Esophagus muscularis mucosa (tissue), 4 donors: ENCODE measurements at places on chromosomes 11 and 22.

DNA sequence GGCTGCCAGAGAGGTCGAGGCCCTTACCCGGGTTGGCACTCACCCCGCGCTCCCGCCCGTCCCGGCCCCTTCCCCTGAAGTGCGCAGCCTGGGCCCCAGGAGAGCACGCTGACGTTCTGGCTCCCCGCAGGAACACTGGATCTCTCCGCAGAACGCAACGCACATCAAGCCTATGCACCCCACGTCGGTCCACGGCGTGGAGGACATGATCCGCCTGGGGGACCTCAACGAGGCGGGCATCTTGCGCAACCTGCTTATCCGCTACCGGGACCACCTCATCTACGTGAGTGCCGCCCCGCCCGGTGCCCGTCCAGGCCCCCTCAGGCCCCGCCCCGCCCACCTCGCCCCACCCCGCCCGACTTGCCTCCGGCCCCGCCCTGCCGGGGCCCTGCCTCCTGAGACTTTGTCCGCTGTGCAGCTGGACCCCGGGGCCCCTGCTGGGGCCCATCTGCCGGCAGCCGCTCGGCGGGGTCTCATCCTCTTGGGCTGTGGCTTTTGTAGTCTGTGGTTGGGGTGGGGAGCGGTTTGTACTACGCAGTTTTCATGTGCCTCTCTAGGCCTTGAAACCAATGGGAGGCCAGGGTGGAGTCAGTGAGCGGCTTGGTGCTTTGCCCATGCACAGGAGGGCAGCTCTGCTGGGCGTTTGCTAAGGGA, 19.7 kb downstream of the MYO7A start:
- no peak for DNase-seq
- no peaks in the 10 kb centered on the region for H3K27me3 ChIP-seq
- H3K36me3 ChIP-seq, result no peaks in the 10 kb centered on the region
- peak overlapping the region; percentile 31 for H3K4me3 ChIP-seq

DNA sequence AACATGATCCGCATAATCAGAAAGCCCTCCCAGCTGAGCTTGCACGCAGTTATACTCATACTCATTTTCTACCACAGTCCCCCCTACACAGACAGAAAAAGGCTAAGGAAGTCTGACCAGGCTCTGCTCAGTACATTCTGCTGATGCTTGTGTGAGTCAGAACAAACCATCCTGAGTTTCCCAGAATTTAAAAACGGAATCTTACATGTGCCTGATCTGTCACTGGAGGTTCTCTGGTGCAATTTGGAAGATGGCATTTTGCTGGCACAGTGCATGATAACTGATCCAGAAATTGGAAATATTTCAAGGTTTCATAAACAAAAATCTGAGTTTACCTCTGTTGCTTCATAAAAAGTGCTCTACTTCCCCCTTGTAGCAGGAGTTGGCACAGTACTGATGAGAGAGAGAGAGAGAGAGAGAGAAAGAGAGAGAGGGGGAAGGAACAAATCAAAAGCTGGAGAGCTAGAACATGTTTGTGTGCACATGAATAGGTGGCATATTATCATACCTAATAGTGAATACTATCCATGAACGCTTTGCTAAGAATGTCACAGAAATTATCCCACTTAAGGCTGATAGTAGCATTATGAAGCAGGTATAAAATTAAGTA, 1085.3 kb downstream of the DLG2 start:
- no peak overlapping the region for H3K4me3 ChIP-seq
- H3K27ac ChIP-seq, result peak overlapping the region; percentile 63
- DNase-seq, result no peak

GRCh38 chr11:95485115-95485900, 254.3 kb upstream of the SESN3 start:
- no peaks in the 10 kb centered on the region for H3K36me3 ChIP-seq
- DNase-seq, result no peak
- H3K4me1 ChIP-seq, result no peaks in the 10 kb centered on the region
- H3K4me3 ChIP-seq, result no peak overlapping the region
- H3K27me3 ChIP-seq, result no peaks in the 10 kb centered on the region

- no peaks in the 10 kb centered on the region for H3K27me3 ChIP-seq
- peak overlapping the region; percentile 86 for H3K4me3 ChIP-seq
- no peak for DNase-seq
- peaks cover 69% of the 10 kb centered on the region for H3K4me1 ChIP-seq
- peak overlapping the region; percentile 93 for H3K27ac ChIP-seq
- peaks cover 6% of the 10 kb centered on the region for H3K36me3 ChIP-seq
Measured at GRCh38 chr22:37018086-37018814, 997 bp downstream of the TST start.

DNA sequence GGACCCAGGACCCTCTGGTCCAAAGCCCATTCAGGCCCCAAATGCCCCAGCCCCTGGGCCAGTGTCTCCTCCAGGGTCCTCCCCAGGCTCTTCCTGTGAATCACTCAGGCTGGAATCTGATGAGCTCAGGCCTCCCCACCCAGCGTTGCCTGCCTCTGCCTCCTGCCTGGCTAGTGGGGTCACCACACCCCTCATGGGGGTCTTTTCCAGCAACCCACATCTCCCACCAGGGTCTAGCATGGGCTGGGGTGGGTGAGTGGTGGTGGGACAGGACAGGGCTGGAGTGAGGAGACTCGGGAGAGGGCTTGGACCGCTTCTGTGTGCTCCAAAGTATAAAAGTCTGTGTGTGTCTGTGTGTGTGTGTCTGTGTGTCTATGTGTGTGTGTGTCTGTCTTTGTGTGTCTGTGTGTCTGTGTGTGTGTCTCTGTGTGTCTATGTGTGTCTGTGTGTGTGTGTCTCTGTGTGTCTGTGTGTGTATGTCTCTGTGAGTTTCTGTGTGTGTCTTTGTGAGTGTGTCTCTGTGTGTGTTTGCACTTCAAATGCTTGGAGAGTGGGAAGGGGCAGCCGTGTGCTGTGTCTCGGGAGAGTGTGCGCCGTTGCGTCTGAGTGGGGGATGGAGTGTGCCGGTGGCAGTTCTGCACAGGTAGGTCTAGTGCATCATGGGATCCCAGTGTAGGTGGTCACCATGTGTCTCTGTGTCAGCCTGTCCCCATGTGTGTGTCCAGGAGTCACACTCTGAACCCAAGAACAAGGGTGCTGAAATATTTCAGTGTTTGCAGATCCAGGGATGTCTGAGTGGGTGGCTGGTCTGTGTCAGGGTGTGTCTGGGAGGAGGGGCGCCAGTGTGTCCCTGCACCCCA, 8.8 kb downstream of the RIN1 start:
- peaks cover 37% of the 10 kb centered on the region for H3K4me1 ChIP-seq
- H3K36me3 ChIP-seq, result peaks cover 4% of the 10 kb centered on the region
- no peak for DNase-seq
- no peak overlapping the region for H3K4me3 ChIP-seq
- no peaks in the 10 kb centered on the region for H3K27me3 ChIP-seq

GRCh38 chr11:504053-504993, 2.7 kb downstream of the RNH1 start:
- H3K4me1 ChIP-seq, result peaks cover 61% of the 10 kb centered on the region
- peaks cover 40% of the 10 kb centered on the region for H3K36me3 ChIP-seq
- peak overlapping the region; percentile 65 for H3K4me3 ChIP-seq
- no peaks in the 10 kb centered on the region for H3K27me3 ChIP-seq
- H3K27ac ChIP-seq, result peak overlapping the region; percentile 78

- H3K27me3 ChIP-seq, result no peaks in the 10 kb centered on the region
- H3K36me3 ChIP-seq, result peaks cover 99% of the 10 kb centered on the region
- H3K27ac ChIP-seq, result no peak overlapping the region
- no peaks in the 10 kb centered on the region for H3K4me1 ChIP-seq
Measured at GRCh38 chr11:94862926-94863880, 95.0 kb downstream of the AMOTL1 start.

DNA sequence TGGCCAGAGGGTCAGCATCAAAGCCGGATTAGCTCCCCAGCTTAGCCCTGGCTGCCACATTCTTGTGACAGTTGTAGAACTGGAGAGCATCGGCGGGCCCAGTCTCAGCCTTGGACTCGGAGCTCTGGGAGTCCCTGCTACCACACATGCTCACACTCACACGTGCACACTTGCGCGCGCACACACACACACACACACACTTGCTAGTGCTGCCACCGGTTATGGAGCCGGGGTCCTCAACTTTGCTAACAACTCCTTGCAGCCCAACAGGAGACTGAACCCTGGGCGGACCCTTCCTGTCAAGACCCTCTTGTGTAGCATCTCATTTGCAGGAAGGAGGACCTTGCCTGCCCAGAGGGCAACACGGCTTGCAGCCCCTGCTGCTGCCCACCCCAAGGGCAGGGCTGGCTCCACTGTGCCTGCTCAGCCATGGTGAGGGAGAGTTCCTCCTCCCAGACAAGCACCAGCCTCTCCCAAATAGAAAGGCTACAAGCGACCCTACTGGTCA, 107.6 kb downstream of the WNT7B start:
- DNase-seq, result no peak
- peaks cover 22% of the 10 kb centered on the region for H3K4me1 ChIP-seq
- H3K4me3 ChIP-seq, result no peak overlapping the region
- no peaks in the 10 kb centered on the region for H3K36me3 ChIP-seq
- H3K27ac ChIP-seq, result no peak overlapping the region

GRCh38 chr11:43686207-43686606, 5.7 kb downstream of the HSD17B12 start:
- no peak for DNase-seq
- no peaks in the 10 kb centered on the region for H3K27me3 ChIP-seq
- H3K36me3 ChIP-seq, result peaks cover 5% of the 10 kb centered on the region
- no peak overlapping the region for H3K27ac ChIP-seq
- H3K4me3 ChIP-seq, result no peak overlapping the region
- peaks cover 45% of the 10 kb centered on the region for H3K4me1 ChIP-seq

DNA sequence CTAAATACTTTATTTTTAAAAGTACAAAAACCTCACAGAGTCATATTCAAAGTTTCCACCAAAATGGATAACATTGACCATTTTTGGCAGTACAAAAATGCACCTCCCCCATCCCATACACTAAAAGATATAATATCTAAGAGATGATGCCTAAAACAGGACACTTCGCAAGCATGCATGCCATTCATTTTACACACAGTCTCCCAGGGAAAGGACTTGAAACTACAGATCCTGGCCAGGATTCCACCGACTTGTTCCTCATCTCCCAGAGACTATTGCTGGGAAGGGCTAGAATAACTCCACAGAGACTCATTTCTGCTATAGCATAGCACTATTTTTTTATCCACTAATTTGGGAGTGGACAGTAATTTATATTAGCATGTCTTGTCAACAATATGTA, 81.7 kb downstream of the MTNR1B start:
- H3K27me3 ChIP-seq, result no peaks in the 10 kb centered on the region
- H3K36me3 ChIP-seq, result no peaks in the 10 kb centered on the region
- no peak overlapping the region for H3K4me3 ChIP-seq
- no peaks in the 10 kb centered on the region for H3K4me1 ChIP-seq
- no peak overlapping the region for H3K27ac ChIP-seq
- DNase-seq, result no peak

DNA sequence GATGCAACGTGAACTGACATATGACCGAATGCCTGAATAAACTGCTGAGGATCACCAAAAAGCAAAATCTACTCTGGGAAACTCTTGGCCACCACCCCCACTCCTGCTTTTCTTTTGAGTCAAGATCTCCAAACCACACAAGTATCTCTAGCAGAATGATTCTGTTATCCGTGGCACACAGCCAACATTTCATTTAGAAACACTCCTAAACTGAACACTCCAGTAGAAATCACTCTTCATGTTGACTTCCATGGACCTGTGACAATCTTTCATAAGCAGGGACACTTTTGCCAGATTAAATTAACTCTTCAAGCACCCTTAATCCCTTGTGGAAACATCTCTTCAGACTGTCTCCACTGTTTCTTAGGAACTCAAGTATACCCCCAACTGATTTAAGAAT, 44.4 kb downstream of the VSIG10L2 start:
- H3K4me3 ChIP-seq, result no peak overlapping the region
- peaks cover 21% of the 10 kb centered on the region for H3K4me1 ChIP-seq
- H3K36me3 ChIP-seq, result peaks cover 4% of the 10 kb centered on the region
- H3K27ac ChIP-seq, result peak overlapping the region; percentile 10

- no peak overlapping the region for H3K27ac ChIP-seq
- no peaks in the 10 kb centered on the region for H3K27me3 ChIP-seq
- H3K4me3 ChIP-seq, result no peak overlapping the region
- no peak for DNase-seq
Measured at GRCh38 chr11:13674799-13675509, 6.5 kb downstream of the FAR1 start.

GRCh38 chr11:43835104-43835503, 45.5 kb upstream of the ALKBH3 start:
- peak overlapping the region; percentile 63 for H3K27ac ChIP-seq
- H3K36me3 ChIP-seq, result no peaks in the 10 kb centered on the region
- peaks cover 71% of the 10 kb centered on the region for H3K4me1 ChIP-seq

DNA sequence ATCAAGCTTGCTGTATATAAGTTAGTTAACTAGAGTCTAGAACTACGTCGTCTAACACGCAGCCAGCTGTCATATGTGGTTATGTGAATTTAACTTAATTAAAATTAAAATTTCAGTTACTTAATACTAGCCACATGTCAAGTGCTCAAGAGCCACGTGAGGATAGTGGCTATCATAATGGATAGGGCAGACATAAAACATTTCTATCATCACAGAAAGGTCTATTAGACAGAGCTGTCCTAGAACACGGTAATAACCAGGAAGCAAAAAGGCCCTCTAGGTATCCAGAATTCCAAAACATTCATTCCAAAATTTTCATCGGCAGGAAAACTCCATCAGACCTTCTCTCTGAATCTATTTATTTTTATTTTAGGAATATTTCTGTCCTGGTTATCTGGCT, 123.9 kb downstream of the RBFOX2 start:
- no peak for DNase-seq
- peaks cover 19% of the 10 kb centered on the region for H3K4me1 ChIP-seq

DNA sequence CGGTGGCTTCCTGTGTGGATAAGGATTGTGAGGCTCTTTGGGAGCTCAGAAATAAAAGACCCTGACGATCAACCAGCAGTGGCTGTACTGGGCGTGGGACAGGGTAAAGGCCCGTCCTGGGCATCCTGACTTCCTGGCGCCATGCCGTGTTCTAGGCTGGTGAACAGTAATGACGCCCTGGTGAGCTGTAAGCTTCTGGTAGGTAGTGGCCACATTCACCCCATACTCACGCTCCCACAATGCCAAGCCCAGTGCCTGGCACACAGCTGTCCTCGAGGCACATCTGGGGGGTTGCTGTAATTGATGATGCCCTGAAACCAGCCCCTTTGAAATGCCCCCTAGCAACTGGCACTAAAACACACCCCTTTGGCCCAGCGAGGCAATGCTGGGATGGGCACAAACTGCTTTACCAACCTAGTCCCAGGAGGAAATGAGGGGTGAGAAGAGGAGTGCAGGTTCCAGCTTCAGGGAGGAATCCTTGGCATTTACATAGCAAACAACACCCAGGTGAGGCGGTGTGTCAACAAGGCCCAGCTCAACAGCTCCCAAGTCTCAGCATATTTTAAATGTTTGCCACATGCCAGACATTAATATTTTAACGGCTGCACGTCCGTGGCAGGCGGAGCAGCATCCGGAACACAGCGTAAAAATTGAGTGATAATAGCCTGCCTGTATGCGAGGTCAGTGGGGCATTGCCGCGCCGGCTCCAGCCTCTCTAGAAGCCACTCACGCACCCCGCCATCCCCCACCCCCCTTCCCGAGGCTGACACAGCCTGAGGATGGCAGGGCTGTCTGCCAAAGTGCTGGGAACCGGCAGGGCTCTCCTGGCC, 79.3 kb downstream of the DSCAML1 start:
- H3K4me1 ChIP-seq, result no peaks in the 10 kb centered on the region
- DNase-seq, result no peak
- H3K27ac ChIP-seq, result no peak overlapping the region
- H3K4me3 ChIP-seq, result no peak overlapping the region

- no peaks in the 10 kb centered on the region for H3K36me3 ChIP-seq
- DNase-seq, result no peak
- no peak overlapping the region for H3K4me3 ChIP-seq
- no peak overlapping the region for H3K27ac ChIP-seq
Measured at GRCh38 chr11:7057641-7058040, 31.2 kb upstream of the RBMXL2 start.

- H3K36me3 ChIP-seq, result no peaks in the 10 kb centered on the region
- DNase-seq, result peak; percentile 68
- H3K4me1 ChIP-seq, result no peaks in the 10 kb centered on the region
- H3K27me3 ChIP-seq, result no peaks in the 10 kb centered on the region
- H3K27ac ChIP-seq, result no peak overlapping the region
Measured at GRCh38 chr22:43796567-43796966, 15.5 kb downstream of the EFCAB6 start.
